ENCODE measurements at places on chromosomes 16 and 17.

DNA sequence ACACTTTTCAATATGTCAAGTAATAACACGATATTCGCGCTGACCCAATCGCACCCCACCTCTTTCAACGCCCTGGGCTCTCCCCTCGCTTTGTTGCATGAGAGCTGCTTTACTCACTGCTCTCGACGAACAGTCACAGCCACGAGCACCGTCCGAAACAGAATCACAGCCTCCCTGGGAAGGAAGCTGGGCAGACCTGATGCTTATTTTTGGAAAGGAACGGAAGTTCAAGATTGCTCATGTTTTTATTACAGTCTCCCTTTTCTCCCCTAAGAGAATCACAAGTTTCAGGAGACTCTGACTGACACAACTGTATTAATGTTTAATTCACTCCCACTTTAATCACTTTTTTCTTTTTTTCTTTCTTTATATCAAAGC, 67.8 kb downstream of the ANKRD11 start:
- DNase-seq, result no peak

GRCh38 chr17:82655523-82655922, 7.3 kb upstream of the WDR45B start:
- no peak for DNase-seq

- DNase-seq, result no peak
Measured at GRCh38 chr17:42104264-42104663, 6.0 kb upstream of the ZNF385C start.

GRCh38 chr16:57556941-57557541, 14.6 kb downstream of the ADGRG5 start:
- no peak for DNase-seq

- no peak for DNase-seq
Measured at GRCh38 chr16:27978876-27979275, 84.6 kb downstream of the GSG1L start.

DNA sequence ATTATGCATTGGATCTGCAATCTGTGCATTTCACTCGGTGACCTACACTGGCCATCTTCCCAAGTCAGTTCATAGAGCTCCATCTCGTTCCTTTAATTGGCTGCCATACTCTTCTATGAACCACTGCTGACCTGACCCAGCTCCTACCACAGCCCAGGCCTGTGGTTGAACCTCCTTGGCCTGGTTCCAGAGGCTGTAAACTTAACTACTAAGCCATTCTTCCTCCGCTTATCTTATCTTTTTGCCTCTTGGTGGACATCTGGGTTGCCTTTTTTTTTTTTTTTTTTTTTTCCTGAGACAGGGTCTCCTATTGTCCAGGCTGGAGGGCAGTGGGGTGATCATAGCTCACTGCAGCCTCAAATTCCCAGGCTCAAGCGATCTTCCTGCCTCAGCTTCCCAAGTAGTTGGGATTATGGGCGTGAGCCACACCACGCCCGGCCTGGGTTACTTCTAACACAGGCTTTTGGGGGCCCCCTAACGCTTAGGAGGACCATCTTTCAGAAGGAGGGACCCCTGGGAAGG, 18.3 kb downstream of the COQ7 start:
- no peak for DNase-seq

DNA sequence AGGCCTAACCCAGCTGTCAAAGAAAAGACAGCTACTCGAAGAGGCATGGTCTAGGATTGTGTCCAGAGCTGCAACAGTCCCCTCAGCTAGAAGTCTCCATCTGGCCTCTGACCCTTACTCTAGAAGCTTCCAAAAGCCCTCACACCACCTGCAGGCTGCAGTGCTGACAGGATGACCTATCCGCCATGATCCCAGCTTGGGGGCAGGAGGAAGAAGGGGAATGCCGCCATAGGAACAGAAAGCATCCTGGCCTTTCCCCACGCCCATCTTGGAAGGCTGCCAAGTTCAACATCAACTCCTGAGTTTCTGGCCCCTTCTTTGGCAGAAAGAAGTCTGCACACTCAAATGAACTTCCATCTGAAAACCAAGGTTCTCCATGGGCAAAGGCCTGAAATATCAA, 3.1 kb upstream of the KRT36 start:
- no peak for DNase-seq

DNA sequence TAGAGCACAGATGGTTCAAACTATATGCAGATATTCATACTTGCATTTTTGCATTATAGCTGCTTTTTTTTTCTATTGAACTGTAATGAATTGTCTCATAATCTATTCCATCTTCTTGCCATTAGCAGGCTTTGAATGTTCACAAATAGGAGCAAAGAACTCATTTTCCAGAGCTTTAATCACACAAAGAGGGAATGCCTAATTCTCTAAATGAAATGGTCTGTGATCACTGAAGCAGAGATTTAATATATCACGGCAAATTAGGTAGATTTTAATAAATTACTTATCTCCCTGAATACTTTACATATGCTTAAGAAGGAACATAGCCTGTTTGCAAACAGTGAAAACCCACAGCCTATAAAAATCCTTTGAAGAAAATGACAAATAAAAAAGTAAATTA, 97.6 kb upstream of the AKTIP start:
- DNase-seq, result no peak

GRCh38 chr17:7712111-7712771, 5.3 kb upstream of the DNAH2 start:
- no peak for DNase-seq

- DNase-seq, result no peak
Measured at GRCh38 chr17:75191584-75191983, 8.8 kb upstream of the SUMO2 start.

GRCh38 chr16:54171626-54172537, 114.7 kb downstream of the IRX3 start:
- DNase-seq, result peak; percentile 51

DNA sequence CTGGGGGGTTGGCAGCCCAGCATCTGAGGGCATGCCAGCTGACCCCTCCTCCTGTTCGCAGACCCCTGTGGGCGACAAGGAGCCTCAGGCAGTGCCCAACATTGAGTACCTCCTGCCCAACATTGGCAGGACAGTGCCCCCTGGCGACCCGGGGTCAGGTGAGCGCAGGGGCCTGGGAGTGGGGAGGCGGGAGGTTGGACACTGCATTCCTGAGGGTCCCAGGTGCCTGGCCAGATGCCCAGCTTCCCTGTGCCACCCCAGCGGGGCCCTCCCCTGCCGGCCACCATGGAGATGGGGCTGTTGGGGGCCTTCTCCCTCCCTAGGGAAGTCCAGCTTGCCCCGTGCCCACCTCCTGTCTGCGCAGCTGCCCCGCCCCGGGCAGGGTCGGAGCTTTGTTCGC, 70.1 kb downstream of the ARHGAP23 start:
- no peak for DNase-seq

All from AG09309 (cell line).